ENCODE measurements at places on chromosomes 6 and 20. TPM values are rescaled to one million over a fixed set of nuclear protein-coding genes. Genes with fewer than 3 reads are reported as not detected.

The ECT2L gene
- total RNA-seq, result not detected

The C2 gene
- total RNA-seq, result 0.30 TPM

The LINC00237 gene
- total RNA-seq, result not detected

The POU5F1 gene
- total RNA-seq, result not detected

The ESR1 gene
- under 0.01 TPM for total RNA-seq

Data from bronchus fibroblast of lung (primary cell).